ENCODE measurements at places on chromosomes 1 and 21. TPM values are rescaled to one million over a fixed set of nuclear protein-coding genes. Genes with fewer than 3 reads are reported as not detected.

Gene KPRP
- not detected for total RNA-seq

Gene SRSF4
- 123 TPM for total RNA-seq

GRCh38 chr1:223844787-223845036 lies 1.0 kb downstream of the TP53BP2 start:
- DNase-seq = peak; percentile 88

Gene OR2T29
- total RNA-seq = not detected

- no peak for DNase-seq
Observed at GRCh38 chr1:82177192-82177591, 376.5 kb downstream of the ADGRL2 start.

DNA sequence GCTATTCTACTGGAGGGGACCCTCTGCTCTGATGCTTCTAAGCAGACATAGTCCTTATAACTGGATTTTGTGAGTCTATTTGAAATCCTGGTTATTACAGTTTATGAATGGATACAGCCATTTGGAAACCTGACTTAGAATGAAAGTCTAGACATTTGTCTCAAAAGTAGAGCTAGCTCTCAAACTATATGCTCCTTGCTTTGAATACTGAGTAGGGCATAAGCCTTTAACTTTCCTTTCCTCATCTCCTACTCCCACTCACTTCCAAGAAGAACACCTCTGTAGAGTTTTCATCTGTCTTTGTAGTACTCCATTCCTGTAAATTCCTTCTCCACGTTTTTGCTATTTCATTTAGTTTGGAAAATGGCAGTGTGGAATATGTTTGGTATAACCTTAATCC lies 9.0 kb upstream of the ARID1A start:
- DNase-seq = no peak

DNA sequence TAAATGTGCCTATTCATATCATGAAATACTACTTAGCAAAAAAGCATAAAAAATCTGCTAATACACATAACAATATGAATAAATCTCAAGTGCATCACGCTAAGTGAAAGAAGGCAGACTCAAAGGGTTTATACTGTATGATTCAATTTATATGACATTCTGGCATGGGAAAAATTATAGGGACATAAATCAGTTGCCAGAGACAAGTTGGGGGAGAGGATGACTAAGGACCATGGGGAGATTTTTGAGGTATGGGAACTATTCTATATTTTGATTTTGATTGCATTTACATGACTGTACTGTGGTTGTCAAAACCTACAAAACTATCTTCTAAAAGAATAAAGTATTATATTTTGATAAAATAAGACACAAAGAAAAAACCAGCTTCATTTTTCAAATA lies 650.3 kb upstream of the NR5A2 start:
- no peak for DNase-seq

Gene TRIM46
- total RNA-seq = 9.8 TPM

- no peak for DNase-seq
Observed at GRCh38 chr1:160127381-160127780, 11.8 kb downstream of the ATP1A2 start.

GRCh38 chr21:39142972-39143371 lies 40.3 kb downstream of the PSMG1 start:
- DNase-seq = no peak

- DNase-seq = no peak
Observed at GRCh38 chr1:1391225-1391624, 7.9 kb downstream of the CCNL2 start.

DNA sequence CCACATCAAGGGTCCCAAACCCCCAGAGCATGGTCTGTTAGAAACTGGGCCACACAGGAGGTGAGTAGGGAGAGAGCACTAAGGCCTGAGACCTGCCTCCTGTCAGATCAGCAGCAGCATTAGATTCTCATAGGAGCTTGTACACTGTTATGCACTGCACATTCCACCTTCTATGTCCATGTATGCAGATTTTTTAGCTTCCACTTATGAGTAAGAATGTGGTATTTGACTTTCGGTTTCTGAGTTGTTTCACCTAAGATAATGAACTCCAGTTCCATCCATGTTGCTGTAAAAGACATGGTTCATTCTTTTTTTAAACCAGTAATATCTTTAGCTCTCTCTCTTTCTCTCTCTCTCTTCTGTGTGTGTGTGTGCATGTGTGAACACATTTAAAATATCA lies 663 bp upstream of the GBP6 start:
- no peak for DNase-seq

DNA sequence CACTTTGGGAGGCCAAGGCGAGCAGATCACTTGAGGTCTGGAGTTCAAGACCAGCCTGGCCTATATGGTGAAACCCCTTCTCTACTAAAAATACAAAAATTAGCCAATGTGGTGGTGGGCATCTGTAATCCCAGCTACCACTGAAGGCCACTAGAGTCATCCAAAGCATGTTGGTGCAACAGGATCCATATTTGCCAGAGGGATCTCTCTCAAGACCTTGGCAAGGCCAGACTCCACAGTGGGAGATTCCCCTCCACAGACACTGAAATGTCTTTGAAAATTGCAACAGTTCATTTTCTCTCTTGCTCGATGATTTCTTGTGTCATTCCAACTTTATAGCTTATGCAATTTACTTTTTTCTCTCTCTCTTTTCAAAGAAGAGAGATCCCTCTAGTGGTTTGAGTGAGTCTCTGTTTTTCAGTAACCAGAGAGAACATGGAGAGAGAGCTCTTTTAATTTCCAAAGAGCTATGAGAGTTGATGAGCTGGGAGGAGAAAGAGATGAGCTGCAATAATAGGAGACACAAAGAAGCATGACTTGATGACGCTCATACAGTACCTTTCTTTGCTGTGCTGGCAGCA lies 176.8 kb upstream of the USP25 start:
- no peak for DNase-seq

GRCh38 chr21:20721151-20721550 lies 277.1 kb upstream of the NCAM2 start:
- DNase-seq = no peak

GRCh38 chr1:183989078-183989577 lies 48.4 kb downstream of the COLGALT2 start:
- DNase-seq = peak; percentile 34

Gene IFNLR1
- 11.8 TPM for total RNA-seq

GRCh38 chr1:159144571-159144970 lies 26.8 kb upstream of the CADM3 start:
- no peak for DNase-seq

GRCh38 chr1:170164103-170164763 lies 18.5 kb downstream of the NTMT2 start:
- DNase-seq = no peak

Gene TAS1R3
- 0.91 TPM for total RNA-seq

Gene DNMT3L
- total RNA-seq = not detected

DNA sequence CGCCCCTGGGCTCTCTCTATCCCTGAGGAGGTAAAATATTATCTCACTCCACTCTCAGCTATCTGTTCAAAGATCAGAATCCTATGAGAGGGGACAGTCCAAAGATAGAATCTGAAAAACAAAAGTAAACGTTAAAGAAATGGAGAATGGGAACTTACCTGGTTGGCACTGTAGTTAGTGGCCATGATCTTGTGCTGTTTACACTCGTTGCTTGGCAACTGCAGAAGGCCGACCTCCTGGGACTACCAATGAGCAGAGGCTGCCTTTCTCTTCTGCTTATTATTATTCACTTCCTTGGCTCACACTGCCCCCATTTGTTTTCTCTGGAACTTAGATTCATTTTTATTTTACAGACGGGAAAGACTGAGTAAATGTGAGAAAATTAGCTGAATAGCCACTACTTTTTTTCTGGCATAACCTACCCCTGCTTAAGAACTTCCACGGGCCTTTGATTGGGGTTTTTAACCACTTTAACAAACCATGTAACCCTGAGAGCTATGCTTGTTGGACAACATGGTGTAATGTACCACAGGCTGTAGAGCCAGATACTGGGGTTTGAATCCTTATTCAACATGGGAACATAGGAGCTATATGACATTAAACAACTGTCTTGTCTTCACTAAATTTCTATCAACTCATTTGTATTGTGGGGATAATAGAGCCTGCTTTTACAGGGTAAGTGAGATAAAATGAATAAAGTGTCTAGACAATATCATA lies at the start of gene CFAP126:
CFAP126 (minus strand) TSS at position 193 of the 717 bp plus-strand sequence; CDS start at position 185, 8 bp downstream.
- peak; percentile 38 for DNase-seq

- no peak for DNase-seq
Observed at GRCh38 chr1:232274236-232274855, 355.6 kb downstream of the SIPA1L2 start.

- no peak for DNase-seq
Observed at GRCh38 chr1:165841582-165842017, 14.2 kb downstream of the UCK2 start.

Gene TP73
- 0.65 TPM for total RNA-seq

Gene ST6GALNAC5
- not detected for total RNA-seq

DNA sequence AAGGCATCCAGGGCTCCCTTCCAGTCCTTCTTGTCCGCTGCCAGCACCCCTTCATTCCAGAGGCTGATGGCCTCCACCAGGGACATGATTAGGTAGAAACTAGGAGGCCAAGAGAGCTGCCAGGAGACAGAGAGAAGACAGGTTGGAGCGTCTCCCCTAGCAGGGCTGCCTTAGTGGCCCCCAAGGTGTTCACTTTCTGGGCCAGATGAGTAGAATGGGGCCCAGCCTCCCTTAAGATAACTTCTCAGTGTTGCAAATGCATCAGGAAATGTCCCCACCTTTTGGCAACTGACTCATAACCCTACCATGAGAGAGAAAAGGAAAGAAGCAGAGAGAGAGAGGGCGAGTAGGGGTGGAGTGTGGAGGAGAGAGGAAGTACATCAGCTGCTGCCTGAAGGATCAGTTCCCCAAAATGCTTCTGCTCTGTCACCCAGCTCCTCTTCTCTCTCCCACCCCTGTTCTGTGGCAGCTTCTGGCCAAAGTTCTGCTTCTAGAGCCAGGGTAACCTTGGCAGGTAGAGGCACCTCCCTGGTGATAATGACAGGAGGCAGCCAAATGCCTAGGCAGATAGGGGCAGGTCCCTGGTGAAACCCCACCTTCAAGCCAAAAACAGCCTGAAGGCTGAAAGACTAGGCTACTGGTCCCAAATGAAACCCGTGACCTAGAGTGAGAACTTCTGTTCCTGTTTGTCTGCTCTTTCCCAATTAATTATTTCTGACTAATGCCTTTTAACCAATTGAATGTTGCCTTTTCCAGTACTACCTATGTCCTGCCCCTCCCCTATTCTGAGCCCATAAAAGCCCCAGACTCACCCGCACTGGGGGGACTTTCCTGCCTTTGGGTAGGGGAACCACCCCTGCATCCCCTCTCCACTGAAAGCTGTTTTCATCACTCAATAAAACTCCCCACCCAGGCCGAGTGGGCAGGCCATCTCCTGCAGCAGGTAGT lies at the start of gene NCF2:
NCF2 (minus strand) TSS at position 216 of the 948 bp plus-strand sequence; CDS start at position 86, 130 bp downstream.
- peak; percentile 71 for DNase-seq

DNA sequence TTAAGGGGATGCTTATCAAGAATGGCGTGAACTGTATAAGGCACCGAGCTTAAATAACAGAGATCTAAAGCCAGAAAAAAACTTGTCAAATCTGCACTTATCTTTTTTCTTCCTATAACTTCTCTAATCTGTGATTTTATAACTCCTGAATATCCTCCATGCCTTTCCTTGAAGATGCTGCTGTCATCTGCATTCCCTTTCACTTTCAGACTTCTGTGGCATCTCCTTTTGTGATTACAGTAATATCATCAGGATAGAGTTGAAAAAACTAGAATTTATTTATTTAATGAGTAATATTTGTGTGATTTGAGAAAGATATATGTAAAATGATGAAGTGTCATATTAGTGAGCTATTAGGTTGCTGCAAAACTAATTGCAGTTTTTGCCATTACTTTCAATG lies 357.8 kb upstream of the PTBP2 start:
- DNase-seq = no peak

DNA sequence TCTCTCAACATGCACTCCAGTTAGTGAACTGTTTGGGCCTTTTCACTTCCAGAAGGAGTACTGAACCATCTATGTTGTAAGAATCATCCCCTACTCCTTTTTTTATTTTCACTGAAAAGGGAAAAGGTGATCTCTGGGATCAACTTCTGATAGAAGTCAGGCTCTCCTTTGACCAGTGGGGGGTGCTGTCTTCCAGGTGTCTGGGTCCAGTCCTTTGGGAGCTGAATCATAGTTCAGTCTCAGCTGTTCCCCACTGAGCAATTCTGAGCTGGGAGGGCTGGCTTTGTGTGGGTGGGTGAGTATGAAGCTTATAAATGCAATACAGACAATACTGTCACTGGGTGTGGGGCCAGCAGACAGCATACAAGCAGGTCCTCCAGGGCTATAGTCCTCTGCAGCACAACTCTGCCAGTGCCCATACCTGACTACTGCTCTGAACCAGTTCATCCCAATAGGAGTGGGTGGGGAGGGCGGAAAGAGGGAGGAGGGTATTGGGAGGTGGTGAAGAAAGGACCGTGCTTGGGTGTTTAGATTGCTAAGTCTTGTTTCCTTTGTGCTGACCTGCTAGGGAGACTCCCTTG lies 12.5 kb upstream of the SARS1 start:
- peak; percentile 83 for DNase-seq

Gene VCAM1
- 0.41 TPM for total RNA-seq

- no peak for DNase-seq
Observed at GRCh38 chr21:39083377-39084008, 99.8 kb downstream of the PSMG1 start.

GRCh38 chr1:66998972-66999371 lies 55.0 kb downstream of the SLC35D1 start:
- no peak for DNase-seq

Gene UBQLN4
- 42.6 TPM for total RNA-seq

- DNase-seq = no peak
Observed at GRCh38 chr21:22444990-22445389, 1446.8 kb downstream of the NCAM2 start.

Gene ALPL
- not detected for total RNA-seq

Gene MRPL39
- 50.9 TPM for total RNA-seq

Gene PUM1
- total RNA-seq = 100 TPM

GRCh38 chr1:109391626-109392025 lies 6.1 kb downstream of the SORT1 start:
- DNase-seq = no peak

DNA sequence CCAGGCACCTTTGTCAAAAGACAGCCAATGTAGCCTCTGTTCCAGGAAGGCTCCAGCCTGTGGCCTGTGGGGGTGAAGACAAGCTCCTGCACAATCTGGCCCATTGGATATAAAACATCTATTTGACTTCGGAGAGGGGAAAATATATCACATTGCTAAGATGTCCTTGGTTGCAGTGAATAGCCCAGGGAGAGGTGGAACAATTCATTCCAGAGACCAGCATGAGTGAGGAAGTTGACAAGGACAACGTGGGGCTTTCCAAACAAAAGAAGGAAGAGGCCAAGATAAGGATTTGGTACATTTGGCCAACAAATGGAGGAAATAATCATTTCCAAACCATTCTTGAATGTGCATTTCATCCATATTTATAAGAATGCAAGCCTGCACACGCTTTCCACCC lies 187.0 kb downstream of the ETS2 start:
- DNase-seq = no peak

Gene ERO1B
- 2.2 TPM for total RNA-seq

Gene YIPF1
- 33.7 TPM for total RNA-seq

GRCh38 chr1:213448776-213449175 lies 397.7 kb downstream of the RPS6KC1 start:
- DNase-seq = no peak

DNA sequence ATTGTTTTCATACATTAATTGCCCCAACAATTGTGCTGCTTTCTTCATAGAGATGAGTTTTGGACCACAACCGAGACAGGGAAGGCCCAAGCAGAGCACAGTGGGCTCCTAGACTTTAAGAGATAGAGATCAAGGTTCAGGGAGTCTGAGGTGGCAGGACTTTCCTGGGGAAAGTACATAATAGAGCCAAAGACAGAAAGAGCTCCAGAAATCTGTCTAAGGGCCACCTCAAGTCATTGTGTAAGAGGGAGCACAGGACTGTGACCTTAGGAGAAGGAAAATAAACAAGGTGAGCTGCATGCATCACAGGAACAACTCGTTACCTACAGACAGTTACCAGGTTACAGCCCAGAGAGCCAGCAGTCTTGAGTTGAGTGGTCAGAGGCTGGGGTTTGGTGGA lies 41.3 kb upstream of the CR2 start:
- DNase-seq = no peak
